Urinary bladder (tissue), 4 donors: ENCODE measurements at places on chromosomes 5 and 9. TPM values are rescaled to one million over a fixed set of nuclear protein-coding genes. Genes with fewer than 3 reads are reported as not detected.

- no peak for DNase-seq
Measured at GRCh38 chr9:3508078-3508431, 17.7 kb downstream of the RFX3 start.

DNA sequence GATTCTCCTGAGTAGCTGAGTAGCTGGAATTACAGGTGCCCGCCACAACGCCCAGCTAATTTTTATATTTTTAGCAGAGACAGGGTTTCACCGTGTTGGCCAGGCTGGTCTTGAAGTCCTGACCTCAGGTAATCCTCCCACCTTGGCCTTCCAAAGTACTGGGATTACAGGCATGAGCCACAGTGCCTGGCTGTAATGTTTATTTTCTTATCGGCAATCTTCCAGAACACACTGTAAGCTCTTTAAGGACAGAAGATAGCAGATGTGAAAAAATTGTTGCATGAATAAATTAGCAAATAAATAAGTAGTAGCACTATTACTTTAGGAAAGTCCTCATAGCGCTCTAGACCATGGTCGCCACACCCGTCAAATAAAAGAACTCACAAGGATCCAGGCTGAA, 100.5 kb downstream of the ENC1 start:
- no peak for DNase-seq

TRPM6 gene
- total RNA-seq = 0.63 TPM

RANBP17 gene
- 96.5 TPM for total RNA-seq

TCF7 gene
- 1.1 TPM for total RNA-seq
